ENCODE measurements at places on chromosomes 3 and 15.

GRCh38 chr3:106135451-106136160, 266.8 kb upstream of the CBLB start:
- H3K4me3 ChIP-seq = no peak overlapping the region
- no peak overlapping the region for H3K27ac ChIP-seq
- H3K4me1 ChIP-seq = no peaks in the 10 kb centered on the region
- no peak for DNase-seq
- H3K27me3 ChIP-seq = no peaks in the 10 kb centered on the region
- no peaks in the 10 kb centered on the region for H3K36me3 ChIP-seq

GRCh38 chr3:55755516-55756205, 268.6 kb upstream of the WNT5A start:
- no peak for DNase-seq
- no peaks in the 10 kb centered on the region for H3K27me3 ChIP-seq
- no peak overlapping the region for H3K27ac ChIP-seq
- no peak overlapping the region for H3K4me3 ChIP-seq
- no peaks in the 10 kb centered on the region for H3K4me1 ChIP-seq
- no peaks in the 10 kb centered on the region for H3K36me3 ChIP-seq

DNA sequence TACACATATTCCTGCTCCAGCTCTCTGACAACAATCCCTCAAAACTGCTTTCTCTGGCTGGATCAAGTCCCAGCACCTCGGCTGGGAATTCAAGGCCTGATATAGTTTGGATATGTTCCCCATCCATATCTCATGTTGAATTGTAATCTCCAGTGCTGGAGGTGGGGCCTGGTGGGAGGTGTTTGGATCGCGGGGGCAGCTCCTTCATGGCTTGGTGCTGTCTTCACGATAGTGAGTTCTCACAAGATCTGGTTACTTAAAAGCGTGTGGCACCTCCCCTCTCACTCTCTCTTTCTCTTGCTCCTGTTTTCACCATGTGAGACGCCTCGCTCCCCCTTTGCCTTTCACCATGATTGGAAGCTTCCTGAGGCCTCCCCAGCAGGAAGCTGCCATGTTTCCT, 47.4 kb upstream of the SYN2 start:
- H3K36me3 ChIP-seq = no peaks in the 10 kb centered on the region
- peaks cover 4% of the 10 kb centered on the region for H3K27me3 ChIP-seq
- no peak overlapping the region for H3K4me3 ChIP-seq
- no peaks in the 10 kb centered on the region for H3K4me1 ChIP-seq
- no peak for DNase-seq

GRCh38 chr15:82178061-82178460, 84.5 kb downstream of the EFL1 start:
- DNase-seq = no peak
- H3K36me3 ChIP-seq = no peaks in the 10 kb centered on the region
- H3K27ac ChIP-seq = no peak overlapping the region
- no peaks in the 10 kb centered on the region for H3K27me3 ChIP-seq
- peaks cover 13% of the 10 kb centered on the region for H3K4me1 ChIP-seq

DNA sequence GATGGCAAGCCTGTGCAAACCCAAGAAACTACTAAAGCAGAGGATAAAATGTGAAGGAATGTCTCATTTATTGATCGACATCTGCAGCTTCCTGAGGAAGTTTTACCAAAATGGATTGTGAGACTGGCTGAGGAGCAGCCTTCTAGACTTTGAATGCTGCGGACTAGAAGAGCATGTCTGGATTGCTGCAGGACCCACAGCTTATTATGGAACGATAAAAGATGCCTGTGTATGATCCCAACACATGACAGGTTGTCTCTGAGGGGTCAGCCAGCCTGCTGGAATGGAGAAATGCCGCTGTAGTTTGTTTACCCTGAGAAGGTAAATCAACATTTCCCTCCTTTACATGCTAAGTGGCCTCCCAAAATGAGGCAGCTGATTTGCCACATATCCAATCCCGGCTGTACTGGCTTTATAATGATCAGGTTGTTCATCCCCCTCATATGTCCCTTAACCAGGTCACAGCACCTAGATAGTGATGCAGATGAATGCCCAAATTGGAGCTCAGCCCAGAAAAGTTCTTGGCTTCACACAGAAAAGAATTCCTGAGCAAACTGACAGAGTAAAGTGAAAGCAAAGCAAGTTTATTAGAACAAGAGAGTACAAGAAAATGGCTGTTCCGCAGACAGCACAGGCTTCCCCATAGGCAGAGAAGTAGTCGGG, 63.9 kb downstream of the IL12A start:
- H3K27ac ChIP-seq = no peak overlapping the region
- no peaks in the 10 kb centered on the region for H3K27me3 ChIP-seq
- no peaks in the 10 kb centered on the region for H3K36me3 ChIP-seq
- H3K4me3 ChIP-seq = no peak overlapping the region

- H3K4me1 ChIP-seq = no peaks in the 10 kb centered on the region
- H3K4me3 ChIP-seq = no peak overlapping the region
- no peaks in the 10 kb centered on the region for H3K27me3 ChIP-seq
Observed at GRCh38 chr3:138260611-138261010, 69.0 kb downstream of the NME9 start.

GRCh38 chr15:69395991-69396390, 18.2 kb upstream of the KIF23 start:
- no peak for DNase-seq
- H3K4me1 ChIP-seq = no peaks in the 10 kb centered on the region
- H3K27ac ChIP-seq = no peak overlapping the region
- H3K4me3 ChIP-seq = no peak overlapping the region
- no peaks in the 10 kb centered on the region for H3K27me3 ChIP-seq
